ENCODE measurements at places on chromosomes 3 and 15. TPM values are rescaled to one million over a fixed set of nuclear protein-coding genes. Genes with fewer than 3 reads are reported as not detected.

Gene CAND2
- polyA plus RNA-seq: 0.53 TPM

Gene MESP2
- polyA plus RNA-seq: not detected

- no peak for DNase-seq
Measured at GRCh38 chr3:186724911-186725310, 7.8 kb downstream of the KNG1 start.

DNA sequence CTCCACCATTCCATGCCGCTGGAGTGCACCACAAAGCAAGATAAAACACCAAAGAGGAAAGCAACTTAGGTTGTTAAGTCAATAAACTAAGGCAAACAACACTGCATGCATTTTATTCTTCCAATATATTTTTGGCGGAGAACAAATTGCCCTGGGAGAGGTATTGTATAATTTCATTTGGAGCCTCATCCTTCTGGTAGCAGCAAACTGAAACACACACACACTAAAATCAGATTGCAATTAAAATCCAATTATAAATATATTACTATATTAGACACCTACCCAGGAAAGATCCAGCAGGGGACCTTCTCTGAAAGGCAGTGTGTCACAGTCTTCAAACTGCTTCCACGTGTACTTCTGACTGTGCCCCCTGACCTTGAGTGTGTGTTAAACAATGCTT lies 102.3 kb downstream of the RORA start:
- DNase-seq: no peak

DNA sequence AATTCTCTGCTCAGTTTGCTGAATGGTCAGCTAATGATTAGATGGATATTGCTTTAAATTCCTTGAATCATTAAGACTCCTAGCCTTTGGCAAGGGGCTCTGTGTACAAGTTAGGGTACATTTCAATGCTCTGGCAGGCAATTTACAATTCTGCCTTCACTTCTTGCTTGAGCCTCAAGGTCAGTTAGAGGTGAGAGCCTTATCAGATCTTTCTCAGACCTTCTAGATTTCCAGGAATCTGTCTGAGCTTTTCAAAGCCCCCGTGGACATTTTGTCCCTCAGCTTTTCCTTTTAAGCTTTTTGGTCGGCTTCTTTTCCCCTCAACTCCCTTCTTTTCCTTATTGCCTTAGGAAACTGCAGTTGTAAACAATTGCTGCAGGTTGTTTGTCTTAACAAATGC lies 34.7 kb downstream of the TGM4 start:
- DNase-seq: no peak
